ENCODE measurements at places on chromosomes 3 and 15. TPM values are rescaled to one million over a fixed set of nuclear protein-coding genes. Genes with fewer than 3 reads are reported as not detected.

DNA sequence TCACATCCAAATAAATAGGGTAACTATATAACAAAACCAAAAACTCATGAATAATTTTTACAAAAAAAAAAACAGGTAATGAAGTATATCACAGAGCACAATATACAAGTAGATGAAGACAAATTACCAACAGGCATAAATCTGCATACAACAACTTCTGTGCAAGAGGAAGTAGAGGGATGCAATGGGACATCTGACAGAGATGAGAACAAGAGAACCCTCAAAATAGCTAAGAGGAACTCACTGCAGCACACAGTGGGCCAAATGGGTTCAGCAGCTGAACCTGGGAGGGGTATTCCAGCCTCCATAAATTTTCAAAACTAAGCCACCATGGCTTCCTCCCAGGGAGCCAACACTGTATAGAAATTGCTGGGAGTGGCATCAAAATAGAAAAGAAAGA lies 9.6 kb upstream of the BTLA start:
- no peak overlapping the region for H3K4me3 ChIP-seq
- no peaks in the 10 kb centered on the region for H3K27me3 ChIP-seq
- H3K4me1 ChIP-seq, result no peaks in the 10 kb centered on the region

- DNase-seq, result no peak
- H3K27ac ChIP-seq, result no peak overlapping the region
- no peaks in the 10 kb centered on the region for H3K36me3 ChIP-seq
Measured at GRCh38 chr3:21729331-21729730, 21.7 kb downstream of the ZNF385D start.

DNA sequence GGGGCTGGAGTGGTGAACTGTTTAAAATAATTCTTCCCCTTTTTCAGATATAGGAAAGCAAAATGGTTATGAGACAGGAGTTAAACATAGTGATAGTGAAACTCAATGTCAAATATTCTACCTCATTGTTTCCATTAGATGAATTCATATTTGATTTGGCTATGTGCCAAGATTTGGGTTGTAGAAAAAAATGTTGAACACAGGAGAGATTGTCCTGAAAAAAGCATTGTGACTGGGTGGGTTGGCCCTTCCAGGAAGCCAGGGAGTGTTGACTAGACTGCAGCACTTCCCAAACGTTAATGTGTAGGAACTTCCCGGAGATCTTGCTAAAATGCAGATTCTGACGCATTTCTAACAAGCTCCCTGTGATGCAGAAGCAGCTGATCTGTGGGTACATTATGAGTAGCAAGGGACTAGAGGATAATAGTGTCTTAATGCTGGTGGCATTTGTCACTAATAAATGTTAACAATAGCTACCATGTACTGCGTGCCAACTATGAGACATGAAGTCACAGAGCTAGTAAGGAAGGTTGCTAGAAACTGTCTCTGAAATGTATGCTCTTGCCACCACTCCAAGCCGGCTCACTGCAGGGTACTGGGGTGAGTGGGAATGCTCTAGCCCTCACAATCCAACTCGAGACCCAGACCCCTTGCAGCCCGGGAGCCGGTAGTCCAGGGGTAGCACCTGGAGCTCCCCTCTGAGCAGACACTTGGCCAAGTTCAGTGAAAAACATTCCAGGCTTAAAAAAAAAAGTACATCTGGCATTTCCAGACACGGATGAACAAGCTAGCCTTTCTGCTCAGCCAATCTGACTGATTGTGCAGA lies 120.6 kb downstream of the CD47 start:
- H3K4me1 ChIP-seq, result peaks cover 17% of the 10 kb centered on the region
- no peak overlapping the region for H3K4me3 ChIP-seq
- H3K36me3 ChIP-seq, result no peaks in the 10 kb centered on the region
- DNase-seq, result no peak

GRCh38 chr3:102193255-102193654 lies 241.6 kb upstream of the ZPLD1 start:
- no peaks in the 10 kb centered on the region for H3K27me3 ChIP-seq
- no peaks in the 10 kb centered on the region for H3K4me1 ChIP-seq
- no peak for DNase-seq
- H3K27ac ChIP-seq, result no peak overlapping the region
- H3K36me3 ChIP-seq, result no peaks in the 10 kb centered on the region
- no peak overlapping the region for H3K4me3 ChIP-seq

DNA sequence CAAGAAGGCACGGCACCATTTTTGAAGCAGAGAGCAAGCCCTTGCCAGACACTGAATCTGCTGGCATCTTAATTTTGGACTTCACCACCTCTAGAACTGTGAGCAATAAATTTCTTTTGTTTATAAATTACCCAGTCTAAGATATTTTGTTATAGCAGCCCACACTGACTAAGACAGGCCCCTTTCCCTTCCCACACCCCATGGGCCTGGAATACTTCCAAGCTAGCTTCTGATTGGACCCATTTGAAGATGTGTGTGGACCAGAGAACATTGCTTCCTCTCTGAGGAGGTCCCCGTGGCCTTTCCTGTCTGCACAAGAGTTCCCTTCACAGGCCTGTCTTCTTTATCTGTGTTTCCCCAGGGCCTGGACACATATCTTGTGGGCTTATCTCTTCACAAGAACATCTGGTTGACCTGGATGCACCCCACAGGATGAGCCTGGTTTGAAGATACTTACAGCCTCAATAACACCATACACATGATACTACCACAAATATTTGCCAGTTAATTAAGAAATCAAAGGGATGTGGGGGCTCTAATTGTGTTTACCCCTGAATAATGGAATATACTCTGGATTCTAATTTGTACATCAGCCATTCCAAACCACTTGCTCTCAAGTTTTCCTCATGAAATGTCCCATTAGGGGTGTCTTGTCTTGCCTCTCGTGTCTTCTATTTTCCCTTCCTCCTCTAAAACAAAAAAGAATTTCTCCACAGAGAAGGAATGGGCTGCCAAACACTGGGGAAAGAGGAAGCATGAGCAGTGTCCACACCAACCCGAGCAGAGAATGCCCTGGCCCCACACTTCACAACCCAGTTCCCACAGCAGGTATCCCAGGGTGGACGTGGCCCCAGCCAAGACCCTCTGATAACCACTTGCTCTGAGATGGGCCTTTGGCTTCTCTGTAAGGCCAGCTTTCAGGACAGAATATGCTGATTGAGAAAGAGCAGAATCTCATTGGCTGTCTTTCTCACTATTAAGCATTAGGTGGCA lies 42.5 kb downstream of the GLB1 start:
- no peak overlapping the region for H3K4me3 ChIP-seq
- H3K27ac ChIP-seq, result peak overlapping the region; percentile 68
- no peaks in the 10 kb centered on the region for H3K4me1 ChIP-seq
- DNase-seq, result no peak
- H3K27me3 ChIP-seq, result no peaks in the 10 kb centered on the region

GRCh38 chr3:72664184-72664975 lies 183.9 kb downstream of the SHQ1 start:
- DNase-seq, result no peak
- no peak overlapping the region for H3K27ac ChIP-seq
- no peaks in the 10 kb centered on the region for H3K36me3 ChIP-seq
- H3K27me3 ChIP-seq, result no peaks in the 10 kb centered on the region

GRCh38 chr15:36756707-36757106 lies 177.3 kb downstream of the CDIN1 start:
- no peak for DNase-seq
- no peak overlapping the region for H3K27ac ChIP-seq
- no peaks in the 10 kb centered on the region for H3K36me3 ChIP-seq
- H3K4me1 ChIP-seq, result no peaks in the 10 kb centered on the region
- no peaks in the 10 kb centered on the region for H3K27me3 ChIP-seq
- H3K4me3 ChIP-seq, result no peak overlapping the region

DNA sequence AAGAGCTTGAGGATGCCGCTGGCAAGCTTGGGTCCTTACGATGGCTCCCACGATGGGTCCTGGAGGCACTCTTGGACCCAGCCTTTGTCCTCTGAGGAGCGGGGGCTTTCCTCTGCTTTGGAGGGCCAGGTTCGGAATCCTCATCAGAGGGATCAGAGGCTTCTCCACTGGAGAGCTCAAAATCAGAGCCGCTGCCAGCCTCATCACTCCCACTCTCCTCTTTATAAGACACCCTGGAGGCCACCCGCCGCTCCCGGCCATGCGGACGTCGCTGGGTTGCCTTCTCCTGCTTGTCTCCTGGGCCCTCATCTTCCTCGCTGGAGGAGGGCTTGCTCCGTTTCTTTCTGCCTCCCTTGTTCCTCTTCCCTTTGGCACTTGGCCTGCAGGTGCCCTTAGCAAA lies 20.0 kb downstream of the XPC start:
- H3K4me1 ChIP-seq, result no peaks in the 10 kb centered on the region
- no peaks in the 10 kb centered on the region for H3K27me3 ChIP-seq

GRCh38 chr15:77173487-77173886 lies 102.6 kb upstream of the TSPAN3 start:
- H3K4me3 ChIP-seq, result no peak overlapping the region
- H3K4me1 ChIP-seq, result no peaks in the 10 kb centered on the region
- peak overlapping the region; percentile 7 for H3K27ac ChIP-seq
- no peaks in the 10 kb centered on the region for H3K36me3 ChIP-seq
- H3K27me3 ChIP-seq, result no peaks in the 10 kb centered on the region

- no peak overlapping the region for H3K4me3 ChIP-seq
- H3K27ac ChIP-seq, result no peak overlapping the region
- no peak for DNase-seq
Measured at GRCh38 chr3:100438623-100438974, 37.3 kb downstream of the LNP1 start.

DNA sequence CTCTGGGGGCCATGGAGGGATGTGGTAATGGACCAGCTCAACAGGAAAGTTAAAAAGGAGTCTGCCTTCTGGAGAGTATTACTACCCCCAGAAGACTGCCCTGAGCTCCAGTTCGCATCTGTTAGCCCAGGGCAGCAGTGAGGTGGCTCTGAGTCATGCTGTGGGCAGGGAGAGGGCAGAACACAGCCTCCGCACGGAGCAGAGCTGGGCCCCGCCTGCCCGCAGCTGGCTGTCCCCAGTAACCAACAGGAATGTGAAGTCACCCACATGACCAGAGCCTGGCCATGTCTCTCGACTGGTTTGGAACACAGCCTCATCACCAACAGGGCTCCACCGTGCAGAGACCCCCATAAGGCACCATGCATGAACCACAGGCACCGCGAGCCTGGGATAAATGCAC lies 62.1 kb downstream of the CYFIP1 start:
- peaks cover 25% of the 10 kb centered on the region for H3K36me3 ChIP-seq
- H3K4me3 ChIP-seq, result no peak overlapping the region
- no peaks in the 10 kb centered on the region for H3K4me1 ChIP-seq
- DNase-seq, result no peak
- H3K27ac ChIP-seq, result no peak overlapping the region

DNA sequence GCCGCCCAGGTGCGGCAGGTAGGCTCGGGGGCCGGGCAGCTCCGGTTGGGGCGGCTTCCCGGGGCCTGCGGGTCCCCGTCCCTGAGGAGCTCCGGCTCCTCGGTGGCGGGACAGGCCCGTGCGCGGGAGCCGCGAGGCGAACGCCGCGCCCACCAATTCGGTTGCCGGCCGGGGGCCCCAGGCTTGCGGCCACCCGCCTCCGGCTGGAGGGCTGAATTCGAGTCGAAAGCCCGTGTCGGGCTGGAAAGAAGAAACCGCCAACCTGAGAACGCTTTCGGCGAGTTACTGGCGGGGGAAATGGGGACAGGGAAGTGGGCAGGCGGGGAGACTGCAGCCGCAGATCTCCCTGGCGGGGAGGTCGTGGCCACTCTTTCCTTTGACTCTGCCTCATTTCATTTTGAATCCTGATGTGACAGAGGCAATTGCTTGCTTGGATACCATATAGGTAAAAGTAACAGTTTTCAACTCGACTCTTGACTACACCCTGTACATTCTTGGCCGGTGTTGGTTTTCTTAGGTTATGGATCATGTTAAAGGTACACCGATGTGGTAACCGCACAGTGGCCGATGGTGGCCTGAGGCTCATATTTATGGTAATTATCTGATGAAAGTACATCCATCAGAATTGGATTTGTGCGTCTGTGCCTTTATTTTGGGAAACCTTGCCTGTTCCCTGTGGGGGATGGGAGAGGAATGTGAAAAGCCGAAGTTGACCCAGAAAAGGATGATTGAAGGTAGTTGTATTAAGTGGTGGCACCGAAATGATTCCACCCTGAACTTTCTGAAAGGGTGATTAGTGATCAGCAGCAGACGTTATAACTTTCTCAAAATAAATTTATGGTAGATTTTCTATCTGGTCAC lies 1.7 kb downstream of the B3GNT5 start:
- H3K4me3 ChIP-seq, result peak overlapping the region; percentile 15
- DNase-seq, result peak; percentile 37
- peaks cover 38% of the 10 kb centered on the region for H3K4me1 ChIP-seq
- no peaks in the 10 kb centered on the region for H3K27me3 ChIP-seq
- H3K36me3 ChIP-seq, result no peaks in the 10 kb centered on the region

- no peak for DNase-seq
- no peaks in the 10 kb centered on the region for H3K27me3 ChIP-seq
- no peak overlapping the region for H3K4me3 ChIP-seq
- H3K27ac ChIP-seq, result no peak overlapping the region
- peaks cover 11% of the 10 kb centered on the region for H3K4me1 ChIP-seq
Measured at GRCh38 chr3:187798531-187799530, 53.6 kb upstream of the BCL6 start.

DNA sequence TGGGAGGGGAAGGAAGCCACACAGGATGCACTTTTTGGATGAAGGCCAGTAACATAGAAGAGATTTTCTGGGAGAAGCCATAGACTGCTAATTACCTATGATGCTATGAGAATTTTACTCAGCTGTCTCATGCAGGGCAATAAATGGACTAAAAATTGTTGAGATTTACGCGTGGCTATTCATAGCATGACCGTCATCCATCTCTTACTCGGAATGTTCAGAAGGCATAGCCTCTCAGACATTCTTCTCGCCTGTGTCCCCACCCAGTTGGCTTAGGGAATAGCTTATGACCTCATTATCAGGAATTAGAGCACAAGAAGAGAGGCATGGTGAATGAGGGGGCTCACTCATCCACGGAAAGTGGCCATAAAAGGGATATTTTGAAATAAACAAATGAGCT lies 107.9 kb upstream of the ATP10A start:
- H3K27ac ChIP-seq, result no peak overlapping the region
- DNase-seq, result no peak
- H3K27me3 ChIP-seq, result no peaks in the 10 kb centered on the region
- no peaks in the 10 kb centered on the region for H3K4me1 ChIP-seq

SHC4 gene
- not detected for total RNA-seq

CATSPER2 gene
- 58.1 TPM for total RNA-seq

CCR1 gene
- total RNA-seq, result 1.9 TPM

GOLGA6L24 gene
- not detected for total RNA-seq

RPS27L gene
- total RNA-seq, result 4.5 TPM

Data from transverse colon (tissue), 4 donors.